Stimulated activated effector memory CD8-positive, alpha-beta T cell treated with anti-CD3 and anti-CD28 coated beads, Interleukin-12 subunit alpha, Interleukin-12 subunit beta, amount 100 ng/mL, for 72 hours (primary cell): ENCODE measurements at places on chromosomes 2 and 18.
A peak's percentile ranks its signal among the peaks of the same experiment; 100 is the strongest.

DNA sequence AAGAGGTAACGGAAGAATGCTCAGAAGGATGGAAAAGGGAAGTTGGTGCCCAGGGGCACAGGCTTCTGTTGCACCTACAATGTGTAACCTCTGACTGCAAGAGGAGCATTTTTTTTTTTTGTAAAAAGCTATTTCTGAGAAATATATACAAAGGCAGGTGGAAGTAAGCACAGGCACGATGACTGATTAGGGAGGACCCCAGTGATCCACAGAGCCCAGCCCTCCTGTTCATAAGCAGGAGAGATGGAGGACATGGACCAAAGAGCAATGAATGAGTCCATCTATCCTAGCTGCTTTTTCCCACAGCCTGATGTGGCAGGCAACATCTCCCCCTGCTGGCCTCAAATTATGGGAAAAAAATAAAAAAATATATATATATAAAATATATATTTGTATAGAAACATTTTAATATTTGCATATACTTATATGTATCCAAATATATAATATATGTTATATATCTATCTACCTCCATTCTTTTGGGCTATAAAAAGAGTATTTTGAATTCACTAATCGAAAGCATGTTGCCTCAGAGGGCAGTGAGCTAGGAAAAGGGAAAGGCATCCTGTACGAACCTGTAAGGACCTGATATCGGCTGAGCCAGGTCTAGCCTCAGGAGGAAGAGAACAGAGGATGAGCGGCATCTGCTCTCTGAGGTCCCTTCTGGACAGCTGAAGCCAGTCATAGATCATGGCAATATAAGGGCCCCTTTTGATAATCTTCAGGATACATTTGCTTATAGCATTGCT, 166.0 kb upstream of the STK17B start:
- DNase-seq = peak; percentile 51

GRCh38 chr2:218816561-218817011, 15.0 kb downstream of the PRKAG3 start:
- no peak for DNase-seq

- no peak for DNase-seq
Observed at GRCh38 chr2:19670303-19670702, 231.5 kb downstream of the TTC32 start.

GRCh38 chr2:84121-84520, 37.8 kb upstream of the FAM110C start:
- DNase-seq = no peak

DNA sequence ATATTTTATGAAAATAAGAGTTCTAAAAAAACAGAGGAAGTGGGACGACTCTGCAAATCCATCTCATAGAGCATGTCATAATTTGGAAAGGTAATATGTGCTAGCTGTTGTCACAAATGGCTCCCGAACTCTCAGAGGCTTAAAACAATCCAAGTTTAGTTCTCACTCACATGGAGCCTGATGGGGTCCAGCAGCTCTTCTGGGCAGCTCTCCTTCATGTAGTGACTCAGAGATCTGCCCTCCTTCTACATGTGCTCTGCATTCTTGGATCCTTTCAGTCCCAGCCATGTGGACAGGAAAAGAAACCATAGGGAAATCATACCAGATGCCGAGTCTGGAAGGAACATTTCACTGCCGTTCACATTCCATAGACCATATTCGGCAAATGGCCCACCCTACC, 180.1 kb upstream of the APCDD1 start:
- DNase-seq = no peak

- DNase-seq = no peak
Observed at GRCh38 chr2:216733046-216733445, 37.7 kb upstream of the IGFBP5 start.

DNA sequence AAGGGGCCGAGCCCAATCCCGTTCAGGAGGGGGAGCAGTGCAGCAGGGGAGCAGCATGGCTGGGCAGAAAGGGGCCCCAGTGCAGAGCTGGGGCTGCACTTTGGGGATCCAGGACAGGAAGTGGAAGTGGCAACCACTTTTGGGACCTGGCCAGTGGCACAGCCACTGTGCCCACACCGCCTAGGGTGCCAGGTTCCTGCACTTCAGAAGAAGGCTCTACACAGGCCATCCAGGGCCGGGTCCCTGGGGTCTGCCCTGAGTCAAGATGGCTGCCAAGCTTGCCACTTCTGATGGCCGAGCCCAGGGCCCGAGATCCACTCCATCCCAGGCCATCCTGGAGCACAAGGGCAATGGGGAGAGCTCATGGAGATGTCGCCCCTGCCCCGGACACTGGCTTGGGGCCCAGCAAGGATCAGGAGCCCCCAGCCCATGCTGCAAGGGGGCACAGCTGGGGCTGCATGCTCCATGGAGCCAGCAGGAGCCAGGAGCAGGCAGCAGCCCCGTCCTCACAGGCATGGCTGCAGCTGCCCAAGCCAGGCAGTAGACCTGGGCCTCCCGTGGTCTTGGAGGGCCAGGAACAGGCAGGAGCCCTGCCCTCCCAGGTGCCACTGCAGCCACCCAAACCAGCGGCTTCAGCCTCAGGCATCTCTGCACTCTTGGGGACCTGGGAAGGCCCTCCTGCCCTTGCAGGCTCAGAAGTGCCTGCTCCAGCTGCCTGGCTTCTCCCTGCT, 35.0 kb upstream of the ID2 start:
- no peak for DNase-seq

DNA sequence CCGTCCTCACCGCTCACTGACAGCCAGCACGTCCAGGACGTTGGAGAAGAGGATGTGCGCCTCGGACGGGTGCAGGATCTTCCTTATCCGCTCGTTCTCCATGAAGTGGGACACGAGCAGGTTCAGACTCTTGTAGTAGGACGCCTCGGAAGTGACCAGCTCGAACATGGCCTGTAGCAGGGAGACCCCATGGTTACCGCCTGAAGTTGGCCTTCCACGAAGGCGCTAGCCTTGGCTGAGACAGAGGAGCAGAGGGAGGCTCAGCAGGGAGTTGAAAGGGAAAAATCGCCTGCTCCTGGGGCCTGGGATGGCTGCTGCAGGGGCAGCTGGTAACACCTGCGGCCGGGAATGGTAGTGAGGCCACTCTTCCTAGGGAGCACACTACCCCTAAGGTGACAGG, 24.7 kb downstream of the SNORC start:
- no peak for DNase-seq

DNA sequence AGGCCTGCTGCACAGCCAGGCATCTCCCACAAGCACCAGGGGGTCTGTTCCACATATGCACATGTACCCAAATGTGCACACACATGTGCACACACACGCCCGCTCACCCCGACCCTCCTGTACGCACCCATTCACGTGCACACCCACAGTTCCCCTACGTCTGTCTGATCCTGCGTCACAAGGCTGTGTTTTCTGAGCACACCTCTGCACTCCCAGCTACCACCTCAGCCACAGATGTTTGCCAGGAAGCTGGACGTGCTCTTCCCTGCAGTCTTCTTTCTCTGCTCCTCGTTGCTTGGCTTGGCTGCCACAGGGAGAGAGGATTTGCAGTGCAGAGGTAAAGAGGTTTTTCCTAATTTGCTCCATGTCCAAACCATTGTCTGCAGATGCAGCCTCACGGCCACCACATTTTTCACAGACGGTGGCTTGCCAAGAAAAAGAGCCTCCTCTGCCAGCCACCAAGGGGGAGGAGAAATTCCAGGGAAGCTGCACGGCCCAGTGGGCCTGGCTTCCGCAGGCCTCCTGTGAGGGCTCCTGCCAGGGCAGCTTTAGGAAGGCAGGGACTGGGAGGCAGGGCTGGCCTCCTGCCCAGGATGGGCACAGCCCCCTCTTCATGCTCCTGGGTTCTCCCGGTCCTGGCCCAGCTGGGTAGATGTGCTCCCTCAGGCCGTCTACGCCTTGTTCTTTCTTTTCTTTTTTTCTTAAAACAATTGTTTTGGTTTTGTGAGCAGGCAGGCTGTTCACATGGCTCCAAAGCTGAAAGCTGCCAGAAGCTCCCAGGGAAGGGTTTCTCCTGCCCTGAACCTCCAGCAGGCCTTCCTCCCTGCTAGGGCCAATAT, 29.3 kb upstream of the HS6ST1 start:
- DNase-seq = peak; percentile 34

GRCh38 chr2:37361216-37361815, 16.9 kb downstream of the QPCT start:
- no peak for DNase-seq

- no peak for DNase-seq
Observed at GRCh38 chr2:186294248-186294888, 191.7 kb upstream of the ZC3H15 start.

DNA sequence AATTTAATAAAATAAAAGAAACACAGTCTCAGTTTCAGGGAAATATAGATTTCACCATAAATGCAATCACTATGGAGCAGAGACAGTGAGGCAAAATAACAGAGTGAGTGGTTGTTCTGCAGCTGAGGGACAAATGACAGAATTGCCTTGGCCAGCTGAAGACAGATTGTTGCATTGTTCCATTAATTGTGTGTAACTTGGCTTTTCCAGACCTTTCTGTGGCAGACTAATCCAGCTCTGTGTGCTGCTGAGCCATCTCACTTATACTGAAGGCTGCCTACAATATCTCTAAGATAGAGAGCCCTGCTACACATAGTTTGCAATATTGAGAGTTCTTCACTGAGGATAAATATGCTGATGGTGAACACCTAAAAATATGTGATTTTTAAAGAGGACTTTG, 11.5 kb downstream of the LRRTM1 start:
- no peak for DNase-seq

GRCh38 chr2:53877556-53877955, 17.8 kb upstream of the GPR75 start:
- DNase-seq = no peak

DNA sequence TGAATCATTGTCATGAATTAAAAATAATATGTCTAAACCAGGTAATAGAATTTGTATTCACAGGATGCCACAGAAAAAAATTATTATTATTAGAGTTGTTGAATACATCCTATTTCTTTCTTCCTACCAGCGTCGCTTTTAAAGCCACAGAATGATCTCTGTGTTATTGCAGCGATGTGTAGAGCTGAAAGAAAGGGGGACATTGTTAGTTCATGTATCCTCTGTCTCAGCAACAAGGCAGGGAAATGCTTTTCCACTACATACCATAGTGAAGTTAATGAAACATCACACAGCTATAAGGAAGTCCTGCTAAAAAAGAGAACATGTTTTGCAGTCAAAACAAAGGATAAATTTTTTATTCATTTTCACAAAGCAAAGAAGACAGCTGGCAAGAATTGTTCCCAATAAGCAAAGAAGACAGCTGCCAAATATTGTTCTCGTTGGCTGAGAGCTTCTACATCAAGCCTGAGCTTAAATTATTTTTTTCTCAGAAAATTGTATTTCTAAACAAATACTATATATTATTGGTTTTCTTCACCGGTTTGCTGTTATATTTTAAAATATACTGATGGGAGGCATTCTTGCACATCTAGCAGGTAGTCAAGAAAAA, 1234.4 kb downstream of the SUCLG1 start:
- DNase-seq = no peak

DNA sequence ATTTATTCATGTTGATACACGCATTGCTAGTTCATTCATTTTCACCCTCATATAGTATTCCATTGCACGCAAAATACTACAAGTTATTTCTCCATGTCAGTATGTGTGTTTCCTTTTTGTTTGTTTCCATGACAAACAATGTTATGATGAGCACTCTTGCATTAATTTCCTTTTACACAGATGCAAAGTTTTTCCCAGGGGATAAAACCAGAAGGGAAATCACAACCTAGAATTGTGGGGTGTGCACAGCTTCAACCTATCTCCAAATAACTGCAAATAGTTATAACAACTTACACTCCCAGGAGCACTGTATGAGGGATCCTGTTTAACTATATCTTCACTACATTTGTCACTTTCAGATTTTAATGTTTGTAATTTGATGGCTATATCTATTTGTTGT, 87.1 kb downstream of the ANKRD44 start:
- DNase-seq = no peak

- no peak for DNase-seq
Observed at GRCh38 chr2:232293191-232293590, 85.4 kb upstream of the ALPP start.

GRCh38 chr2:40760071-40760666, 308.3 kb upstream of the SLC8A1 start:
- no peak for DNase-seq
